Stimulated activated CD4-positive, alpha-beta T cell treated with anti-CD3 and anti-CD28 coated beads, TNF-alpha, amount 100 ng/mL, for 48 hours (primary cell): ENCODE measurements at places on chromosomes 2 and 18.

DNA sequence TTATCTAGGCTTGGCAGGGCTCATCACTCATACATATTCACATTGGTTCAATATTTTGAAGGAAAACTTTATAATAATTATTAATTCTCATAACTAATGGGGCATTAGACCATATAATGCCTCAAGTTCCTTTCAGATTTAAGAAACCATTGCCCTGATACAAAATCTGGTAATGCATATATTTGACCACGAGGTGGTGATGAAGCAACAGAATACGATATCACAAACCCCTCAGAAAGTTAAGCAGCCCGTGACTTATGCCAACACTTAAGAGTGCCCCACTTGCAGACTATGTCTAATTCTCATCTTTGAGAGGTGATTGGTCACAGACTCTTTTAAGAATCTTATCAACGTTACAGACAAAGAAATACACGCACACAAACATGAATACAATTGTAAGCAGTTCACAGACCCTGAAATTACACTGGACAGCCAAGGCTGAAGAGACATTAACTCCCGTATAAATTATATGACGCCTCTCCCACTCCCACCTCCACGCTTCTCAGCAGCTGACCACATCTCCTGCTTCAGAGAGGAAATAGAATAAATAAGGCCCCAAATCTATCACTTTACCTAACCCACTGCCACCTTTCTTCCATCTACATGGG lies 20.7 kb upstream of the DNAH6 start:
- no peak for DNase-seq

DNA sequence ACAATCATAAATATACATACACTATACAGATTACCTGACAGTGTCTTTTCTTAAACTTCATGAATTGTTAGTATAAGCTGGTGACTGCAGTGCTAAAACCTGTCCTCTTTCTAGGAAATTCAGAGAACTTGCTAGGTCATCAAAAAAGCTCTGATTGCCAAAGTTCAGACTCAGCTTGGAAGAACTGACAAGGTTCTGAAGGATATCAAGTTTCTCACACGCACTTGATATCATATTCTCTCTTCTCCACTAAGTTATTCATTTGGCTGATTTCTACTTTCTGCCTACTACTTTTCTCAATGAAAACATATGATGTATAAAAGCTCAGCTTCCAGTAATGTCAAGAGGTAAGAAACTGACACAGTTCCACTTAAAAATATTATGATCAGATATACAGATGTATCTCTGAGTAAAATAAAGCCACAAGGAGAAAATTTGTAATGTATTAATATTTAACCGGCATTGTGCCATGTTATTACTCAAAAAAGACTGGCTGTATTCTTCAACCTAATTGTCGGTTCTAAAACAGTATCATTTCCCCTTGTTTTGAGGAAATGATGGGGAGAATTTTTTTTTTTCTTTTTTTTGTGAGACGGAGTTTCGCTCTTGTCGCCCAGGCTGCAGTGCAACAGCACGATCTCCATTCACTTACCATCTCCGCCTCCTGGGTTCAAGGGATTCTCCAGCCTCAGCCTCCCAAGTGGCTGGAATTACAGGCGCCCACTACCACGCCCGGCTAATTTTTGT lies 2.4 kb downstream of the OSBPL1A start:
- DNase-seq, result no peak

- no peak for DNase-seq
Observed at GRCh38 chr2:176239031-176239430, 30.2 kb upstream of the MTX2 start.

DNA sequence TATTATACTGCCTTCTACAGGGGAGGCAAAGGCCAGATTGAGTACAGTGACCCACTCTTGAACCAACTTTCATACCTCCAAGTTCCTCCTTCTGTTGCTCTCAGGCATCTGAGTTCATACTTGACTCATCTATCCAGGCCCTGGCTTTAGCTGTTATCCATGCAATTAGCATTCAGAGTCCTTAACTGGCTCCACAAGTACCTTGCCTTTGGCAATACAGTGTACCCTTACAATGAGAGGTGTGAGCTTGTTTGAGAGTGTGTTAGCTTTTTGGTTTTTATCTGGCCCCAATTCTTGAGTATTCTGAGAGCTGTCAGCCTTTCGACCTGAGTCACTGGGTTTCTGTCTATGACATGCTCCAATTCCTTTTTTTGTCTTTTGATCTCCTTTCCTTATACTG lies 60.2 kb downstream of the EHD3 start:
- DNase-seq, result no peak

DNA sequence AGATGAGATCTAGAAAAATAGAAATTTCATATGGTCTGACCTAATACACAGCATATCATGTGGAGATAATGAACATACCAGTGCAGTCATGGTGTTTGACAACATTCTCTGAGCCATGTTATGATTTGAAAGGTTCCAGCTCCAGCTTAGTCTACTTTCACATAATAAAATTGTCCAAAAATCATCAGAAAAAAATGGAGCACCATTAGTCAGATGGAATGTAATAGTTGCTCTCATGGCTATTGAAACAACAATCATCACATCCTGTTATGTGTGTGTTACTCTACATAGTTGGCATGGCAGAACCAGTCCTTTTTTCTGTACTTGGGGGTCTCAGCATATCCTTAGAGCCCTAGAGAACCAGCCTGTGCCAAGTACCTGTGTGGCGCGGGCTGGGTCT lies 678.9 kb upstream of the FANCL start:
- DNase-seq, result no peak

DNA sequence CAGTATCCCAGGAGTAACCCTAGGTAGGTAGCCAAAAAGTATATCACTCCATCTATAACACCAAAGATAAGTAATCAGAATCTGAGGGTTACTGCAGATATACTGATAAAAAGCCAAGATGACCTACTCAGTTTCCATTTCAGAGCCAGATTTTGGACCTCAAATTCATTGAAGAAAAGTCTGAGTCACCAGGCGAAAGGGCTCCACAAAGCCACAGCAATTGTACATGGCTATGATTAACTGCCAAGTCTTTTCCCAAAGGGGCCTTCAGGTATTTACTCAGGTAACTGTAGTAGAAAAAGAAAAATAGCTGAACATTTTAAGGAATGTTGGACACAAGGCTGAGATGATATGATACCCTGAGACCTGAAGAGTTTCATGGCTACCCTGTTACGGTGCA lies 75.6 kb upstream of the KCNH7 start:
- DNase-seq, result no peak

GRCh38 chr2:104635608-104636007 lies 218.3 kb upstream of the POU3F3 start:
- no peak for DNase-seq

- DNase-seq, result no peak
Observed at GRCh38 chr2:105731511-105731910, 13.2 kb upstream of the NCK2 start.

GRCh38 chr18:48740068-48740440 lies 201.2 kb downstream of the CTIF start:
- no peak for DNase-seq

GRCh38 chr18:47574966-47575365 lies 323.5 kb upstream of the SKOR2 start:
- DNase-seq, result no peak

GRCh38 chr2:199228887-199229819 lies 228.6 kb downstream of the SATB2 start:
- peak; percentile 4 for DNase-seq

DNA sequence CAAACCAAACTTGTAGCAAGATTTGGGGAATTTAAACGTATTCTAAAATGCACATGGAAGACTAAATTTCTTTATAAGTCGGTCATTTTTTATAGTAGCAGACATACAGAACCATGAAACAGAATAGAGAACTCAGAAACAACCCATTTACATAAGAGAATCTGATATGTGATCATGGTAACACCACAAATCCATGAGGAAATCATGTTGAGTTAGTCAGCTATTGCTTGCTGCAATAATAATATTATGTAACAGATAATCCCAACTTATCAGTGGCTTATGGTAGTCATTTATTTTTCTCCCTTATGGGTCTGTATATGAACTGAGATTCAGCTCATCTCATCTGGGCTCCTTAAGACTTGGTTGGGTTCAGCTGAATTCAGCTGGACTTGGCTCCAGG lies 103.4 kb upstream of the SERTAD2 start:
- DNase-seq, result no peak

DNA sequence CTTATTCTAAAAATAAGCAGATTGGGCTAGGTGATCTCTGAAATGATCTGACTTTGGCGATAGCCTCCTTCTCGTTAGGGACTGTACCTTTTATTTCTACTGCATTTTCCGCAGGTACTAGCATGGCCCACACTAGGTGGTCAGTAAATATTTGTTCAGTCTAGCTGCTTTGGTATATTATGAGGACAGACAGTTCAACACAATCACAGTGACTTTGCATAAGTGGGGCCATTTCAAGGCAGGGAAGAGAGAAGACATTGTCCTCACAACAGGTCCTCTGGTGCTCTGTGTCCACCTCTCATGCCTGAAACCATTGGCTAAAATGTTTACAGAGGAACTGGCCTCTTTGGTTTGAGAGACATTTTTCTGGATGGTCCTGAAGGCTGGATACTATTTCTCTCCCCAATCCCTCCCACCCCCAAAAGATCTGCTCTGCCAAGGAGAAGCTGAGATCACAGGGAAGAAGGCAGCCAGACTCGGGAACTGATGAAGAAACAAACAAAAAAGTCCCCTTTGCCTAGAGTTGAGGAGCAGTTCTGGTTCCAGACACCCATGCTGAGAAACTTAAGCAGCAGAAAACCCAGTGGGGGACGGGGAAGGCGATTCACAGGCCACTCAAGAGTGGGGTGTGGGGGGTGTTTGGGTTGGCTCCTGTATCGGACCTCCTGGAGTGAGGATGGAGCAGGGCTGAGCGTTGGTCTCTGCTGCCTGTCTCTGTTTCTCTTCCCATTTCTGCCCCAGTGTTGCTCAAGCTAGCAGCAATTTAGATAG lies 2.9 kb upstream of the TNP1 start:
- no peak for DNase-seq

DNA sequence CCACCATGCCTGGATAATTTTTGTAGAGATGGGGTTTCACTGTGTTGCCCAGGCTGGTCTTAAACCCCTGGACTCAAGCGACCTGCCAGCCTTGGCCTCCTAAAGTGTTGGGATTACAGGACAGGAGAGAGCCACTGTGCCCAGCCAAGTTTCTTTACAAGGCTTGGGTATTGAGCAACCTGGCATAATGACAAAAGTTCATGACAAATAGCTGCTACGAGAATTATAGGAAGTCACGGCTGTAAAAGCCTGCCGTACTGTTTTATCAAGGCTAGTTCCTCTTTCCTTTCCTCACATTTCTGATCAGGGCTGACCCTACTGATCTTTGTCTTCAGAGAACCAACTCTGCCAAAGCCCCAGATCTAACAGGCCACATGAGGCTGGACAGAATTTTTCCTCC lies 490.4 kb upstream of the SPRED2 start:
- no peak for DNase-seq

DNA sequence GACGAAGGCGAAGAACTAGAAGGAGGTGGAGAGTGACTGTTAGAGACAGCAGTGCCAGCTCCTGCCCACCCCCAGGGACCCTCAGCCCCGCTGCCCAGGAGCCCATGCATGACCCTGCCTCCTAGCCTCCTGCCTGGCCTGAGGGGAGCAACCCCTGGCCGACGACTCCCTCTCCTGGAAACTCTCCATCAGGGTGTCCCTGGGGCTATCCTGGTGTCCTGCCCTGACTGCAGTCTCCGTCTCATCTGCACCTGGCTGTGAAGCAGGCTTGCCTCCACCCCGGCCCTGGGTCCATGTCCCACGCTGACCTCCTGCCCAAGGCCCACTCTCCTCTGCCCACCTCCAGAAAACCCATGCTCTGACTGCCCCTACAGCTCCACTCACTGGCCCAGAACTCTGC lies 120.2 kb downstream of the RPIA start:
- DNase-seq, result no peak

GRCh38 chr2:201260302-201260800 lies at the start of gene CASP8:
TSS of gene CASP8 (plus strand) at chr2:201260536. CDS start at chr2:201266487, 5,951 bp downstream.
- no peak for DNase-seq
